Melanocyte of skin (primary cell): ENCODE measurements at places on chromosomes 2 and 18. TPM values are rescaled to one million over a fixed set of nuclear protein-coding genes. Genes with fewer than 3 reads are reported as not detected.

Gene MPP4
- 0.36 and 0.69 TPM in 2 replicates for total RNA-seq

Gene KCNE4
- 17.3 and 19.6 TPM in 2 replicates for total RNA-seq

Gene TRABD2A
- total RNA-seq: 1.7 and 2.8 TPM in 2 replicates

Gene COL4A3
- total RNA-seq: not detected in 2 replicates

Gene C2orf66
- under 0.01 and 0.15 TPM in 2 replicates for total RNA-seq

Gene PCARE
- total RNA-seq: under 0.01 TPM in 1 of 2 replicates, not detected in the other

Gene GNLY
- total RNA-seq: not detected in 2 replicates

Gene LRATD1
- total RNA-seq: under 0.01 TPM in 2 replicates

Gene XDH
- under 0.01 TPM in 1 of 2 replicates, not detected in the other for total RNA-seq

Gene CHRNA1
- total RNA-seq: 0.34 and 0.36 TPM in 2 replicates

Gene AKAIN1
- not detected in 2 replicates for total RNA-seq

Gene PLB1
- 0.31 and 0.33 TPM in 2 replicates for total RNA-seq

Gene CTIF
- total RNA-seq: 4.0 and 4.9 TPM in 2 replicates

Gene WNT6
- 0.34 and 0.36 TPM in 2 replicates for total RNA-seq

Gene RND3
- 54.7 and 55.2 TPM in 2 replicates for total RNA-seq

Gene PKDCC
- 30.2 and 52.3 TPM in 2 replicates for total RNA-seq

Gene CPO
- 0.34 and 0.36 TPM in 2 replicates for total RNA-seq

Gene GLB1L
- 16.0 and 31.3 TPM in 2 replicates for total RNA-seq

Gene HOXD3
- 0.36 TPM in 1 of 2 replicates, not detected in the other for total RNA-seq

Gene ATOH8
- total RNA-seq: 9.0 and 9.9 TPM in 2 replicates

Gene FAHD2B
- 19.0 and 25.3 TPM in 2 replicates for total RNA-seq

Gene COL6A3
- 0.62 and 3.3 TPM in 2 replicates for total RNA-seq

Gene CAVIN2
- not detected in 2 replicates for total RNA-seq

Gene HMSD
- not detected in 2 replicates for total RNA-seq

Gene TANC1
- total RNA-seq: 62.3 and 72.9 TPM in 2 replicates

Gene DPP4
- 126 and 140 TPM in 2 replicates for total RNA-seq

Gene KIF5C
- 0.34 and 1.5 TPM in 2 replicates for total RNA-seq

Gene SULT1C4
- 0.15 and 0.33 TPM in 2 replicates for total RNA-seq

Gene RIT2
- not detected in 2 replicates for total RNA-seq

Gene SAG
- total RNA-seq: not detected in 2 replicates
